ENCODE measurements at places on chromosomes 12 and 14.

- peak; percentile 42 for DNase-seq
Observed at GRCh38 chr12:10207136-10207535, 5.5 kb upstream of the GABARAPL1 start.

DNA sequence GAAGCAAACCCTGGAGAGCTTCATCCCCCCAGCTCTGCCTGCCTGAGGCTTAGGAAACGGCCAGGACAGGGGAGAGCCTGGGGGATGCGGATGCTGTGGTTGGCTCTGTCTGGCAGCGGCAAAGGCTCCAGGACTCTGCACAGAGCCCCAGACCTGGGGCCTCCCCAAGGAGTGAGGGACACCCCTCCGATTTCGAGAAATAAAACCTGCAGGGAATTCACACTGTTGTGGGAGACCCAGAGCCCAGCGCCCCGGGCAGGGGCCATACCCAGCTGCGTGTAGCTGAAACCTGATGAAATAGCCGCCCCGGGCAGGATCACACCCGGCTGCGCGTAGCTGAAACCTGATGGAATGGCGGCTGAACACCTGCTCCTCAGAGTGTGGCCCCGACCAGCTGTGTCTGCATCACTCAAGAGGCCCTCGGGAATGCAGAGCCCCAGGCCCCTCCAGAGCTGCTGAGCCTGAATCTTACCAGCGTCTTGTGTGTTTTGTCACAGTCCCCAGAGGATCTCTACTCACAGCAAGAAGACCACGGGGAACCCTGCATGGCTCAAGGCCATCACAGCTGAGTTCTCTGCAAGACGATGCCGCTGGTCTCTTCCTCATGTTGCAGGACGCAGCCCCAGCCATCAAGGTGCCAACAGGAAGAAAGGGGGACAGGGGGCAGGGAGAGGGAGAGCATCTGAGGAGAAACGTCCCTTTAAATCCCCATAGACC is 46.5 kb upstream of the GALNT9 start:
- no peak for DNase-seq

- DNase-seq, result no peak
Observed at GRCh38 chr14:33682760-33683159, 268.1 kb downstream of the EGLN3 start.

DNA sequence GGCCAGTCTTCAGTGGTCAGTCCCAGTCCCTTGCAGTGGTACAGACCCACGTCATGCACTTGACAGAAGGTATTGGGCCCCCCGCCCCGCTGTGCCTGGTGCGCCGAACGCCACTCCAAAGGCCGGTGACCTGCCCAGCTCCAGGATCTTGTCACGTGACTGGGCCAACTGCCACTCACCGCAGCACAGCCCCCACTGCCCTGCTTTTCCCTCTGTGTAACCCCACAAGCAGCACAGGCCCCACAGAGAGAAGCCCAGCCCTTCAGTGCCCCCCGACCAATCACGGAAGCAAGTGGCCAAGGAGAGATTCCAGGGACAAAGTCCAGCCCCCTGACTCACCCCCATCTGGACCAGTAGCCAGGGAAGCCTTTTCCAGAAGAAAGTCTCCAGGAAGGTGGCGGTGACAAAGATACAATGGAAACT is 498 bp downstream of the GPR132 start:
- DNase-seq, result peak; percentile 40

DNA sequence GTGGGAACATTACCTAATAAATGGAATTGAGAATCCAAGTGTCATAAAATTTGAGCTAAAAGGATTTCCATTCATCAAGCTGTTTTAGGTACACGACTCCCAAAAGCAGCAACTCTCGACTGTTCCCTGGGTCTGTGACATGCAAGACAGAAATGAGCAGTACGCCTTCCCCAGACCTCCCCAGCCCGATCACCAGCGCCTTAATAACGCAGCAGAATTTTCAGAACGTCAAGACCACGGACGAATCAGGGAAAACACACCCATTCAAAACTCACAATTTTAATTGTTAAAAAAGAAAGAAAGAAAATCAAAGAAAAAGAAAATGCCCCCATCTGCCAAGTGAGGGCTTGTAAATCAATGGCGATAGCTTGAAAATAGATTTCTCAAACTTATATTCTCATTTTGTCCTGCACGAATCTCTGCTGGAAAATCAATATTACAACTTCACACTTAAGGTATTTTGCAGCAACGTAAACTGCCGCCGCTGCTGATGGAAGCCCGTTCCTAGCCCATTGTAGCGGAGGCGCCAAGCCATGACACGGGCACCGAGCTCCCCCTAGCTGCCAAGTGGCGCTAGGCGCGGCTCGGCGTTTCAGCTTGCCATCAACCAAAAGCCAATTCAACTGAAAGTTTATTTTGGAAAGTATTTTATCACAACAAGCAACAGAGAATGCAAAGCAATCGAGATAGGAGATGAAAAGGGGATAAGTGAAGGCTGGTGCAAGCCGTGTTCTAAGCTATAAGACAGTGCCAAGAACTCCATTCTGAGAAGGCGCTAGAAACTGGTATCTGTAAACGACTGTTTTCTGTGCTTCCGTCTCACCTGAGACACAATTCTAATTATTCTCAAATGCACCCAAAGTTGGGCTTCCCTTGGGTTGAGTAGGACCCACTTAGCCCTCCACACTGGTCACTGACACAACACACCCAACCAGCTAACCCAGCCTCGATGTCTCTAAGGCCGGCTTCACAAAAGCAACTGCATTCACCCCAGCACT is 5.5 kb downstream of the BCL11B start:
- peak; percentile 69 for DNase-seq

DNA sequence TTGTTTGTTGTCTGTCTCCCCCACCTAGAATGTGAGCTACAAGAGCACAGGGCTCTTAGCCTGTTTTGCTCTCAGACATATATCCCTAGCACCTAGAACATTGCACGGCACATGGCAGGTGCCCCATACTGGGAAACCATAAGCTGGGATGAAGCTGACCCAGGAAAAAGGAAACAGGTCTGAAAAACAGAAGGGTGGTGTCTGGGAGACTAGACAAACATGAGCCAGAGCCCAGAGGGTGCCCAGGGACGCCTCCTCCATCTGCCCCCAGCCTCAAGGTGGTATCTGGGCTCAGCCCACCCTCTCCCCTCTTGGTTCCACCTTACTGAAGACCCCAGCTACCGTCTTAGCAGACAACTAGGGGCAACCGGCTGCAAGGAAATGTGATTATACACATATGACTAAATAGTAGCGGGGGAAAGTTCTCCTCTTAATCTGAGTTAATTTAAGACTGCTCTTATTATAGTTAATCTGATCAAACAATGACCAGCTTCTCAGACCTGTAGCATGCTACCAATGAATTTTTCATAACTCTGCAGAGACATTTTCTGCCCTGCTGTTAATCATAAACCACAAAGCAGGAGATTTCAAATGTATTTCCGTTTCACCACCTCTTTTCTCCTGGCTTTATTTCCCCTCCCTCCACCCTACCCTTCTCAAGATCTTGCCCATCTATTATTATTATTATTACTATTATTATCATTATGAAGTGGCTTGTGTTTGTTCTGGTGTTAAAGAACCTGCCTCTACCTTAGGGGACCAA is 31.9 kb downstream of the KSR2 start:
- no peak for DNase-seq

DNA sequence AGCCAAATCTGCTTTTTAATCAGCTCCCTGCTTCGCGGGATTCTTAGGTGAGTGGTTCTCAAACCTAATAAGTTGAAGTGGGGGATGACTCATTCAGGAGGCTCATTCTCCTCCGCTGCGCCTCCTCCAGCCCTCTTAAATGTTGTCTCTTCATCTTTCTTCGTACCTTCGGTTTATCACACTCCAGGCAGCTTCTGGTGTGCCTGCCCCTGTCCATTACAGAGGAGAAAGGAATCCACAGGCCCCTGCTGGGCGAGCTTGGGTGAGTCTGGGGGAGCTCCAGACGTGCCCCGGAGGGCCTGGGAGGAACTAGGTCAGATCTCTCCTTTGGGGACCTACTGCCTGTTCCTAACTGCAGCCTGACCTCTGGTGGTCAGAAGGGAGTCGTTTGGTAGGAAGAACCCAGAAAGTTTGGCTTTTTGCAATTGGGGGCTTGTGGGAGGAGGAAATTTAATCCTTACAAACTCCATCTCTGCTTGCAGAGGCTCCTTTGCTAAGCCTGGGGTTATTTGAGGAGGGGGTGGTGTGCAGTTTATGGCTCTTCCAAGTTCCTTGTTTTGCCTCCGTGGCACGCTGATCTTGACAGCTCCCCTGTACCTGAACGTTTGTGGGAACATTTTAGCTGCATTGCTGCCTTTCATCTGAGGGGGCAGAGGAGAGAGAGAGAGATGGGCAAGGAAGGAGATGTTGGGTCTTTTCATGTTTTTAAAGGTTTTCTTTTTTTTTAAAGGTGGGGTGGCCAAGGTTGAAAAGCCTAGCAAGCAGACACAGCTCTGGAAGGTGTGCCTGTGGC is 84.1 kb upstream of the GNG2 start:
- DNase-seq, result peak; percentile 41

DNA sequence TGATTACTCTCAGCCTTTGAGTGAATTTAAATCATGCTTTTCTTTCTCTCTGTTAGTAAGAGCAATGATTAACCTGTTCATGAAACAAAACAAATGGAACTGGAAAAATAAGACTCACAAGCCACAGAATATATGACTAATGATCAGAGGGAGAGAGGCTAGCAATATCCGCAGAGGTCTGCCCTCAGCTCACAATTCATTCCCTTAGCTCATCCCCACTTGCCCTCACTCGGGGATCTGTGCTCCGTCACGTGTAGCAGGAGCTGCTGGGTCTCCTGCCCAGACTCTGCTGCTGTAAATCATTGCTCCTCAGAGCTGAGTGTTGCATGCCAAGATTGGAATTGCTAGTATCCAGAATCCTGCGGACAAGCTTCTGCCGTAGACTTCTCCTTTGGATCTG is 53.1 kb upstream of the GNG2 start:
- DNase-seq, result no peak

DNA sequence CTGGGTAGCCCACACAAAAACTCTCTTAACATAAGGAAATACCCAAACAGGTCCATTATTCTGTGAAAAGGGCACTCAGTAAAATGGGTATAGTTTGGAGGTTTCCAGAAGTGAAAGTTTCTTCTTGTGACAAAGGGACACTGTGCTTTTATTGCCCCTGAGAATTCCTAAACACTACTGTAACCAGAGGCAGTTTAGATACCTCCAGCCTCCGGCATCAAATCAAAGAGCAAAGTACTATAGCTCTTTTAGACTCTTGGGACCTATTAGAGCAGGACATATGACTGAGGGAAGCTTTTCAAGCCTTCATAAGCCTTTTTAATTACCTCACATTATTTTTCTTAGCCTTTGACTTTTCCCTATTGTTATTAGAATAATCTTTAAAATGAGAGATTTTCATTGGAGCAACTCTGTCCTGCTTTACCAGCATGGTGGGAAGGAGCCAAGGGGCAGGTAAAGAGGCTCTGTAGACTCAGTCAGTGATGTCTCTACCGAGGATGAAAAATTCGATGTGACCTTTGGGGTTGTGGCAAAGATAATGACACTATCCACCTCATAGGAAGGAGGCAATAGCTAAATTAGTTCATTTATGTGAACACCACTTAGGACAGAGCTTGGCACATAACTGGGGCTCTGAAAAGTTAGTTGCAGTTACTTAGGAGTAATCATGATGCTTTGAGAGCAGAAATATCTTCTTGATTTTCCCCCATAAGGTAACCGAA is 85.1 kb downstream of the IFNG start:
- DNase-seq, result no peak

DNA sequence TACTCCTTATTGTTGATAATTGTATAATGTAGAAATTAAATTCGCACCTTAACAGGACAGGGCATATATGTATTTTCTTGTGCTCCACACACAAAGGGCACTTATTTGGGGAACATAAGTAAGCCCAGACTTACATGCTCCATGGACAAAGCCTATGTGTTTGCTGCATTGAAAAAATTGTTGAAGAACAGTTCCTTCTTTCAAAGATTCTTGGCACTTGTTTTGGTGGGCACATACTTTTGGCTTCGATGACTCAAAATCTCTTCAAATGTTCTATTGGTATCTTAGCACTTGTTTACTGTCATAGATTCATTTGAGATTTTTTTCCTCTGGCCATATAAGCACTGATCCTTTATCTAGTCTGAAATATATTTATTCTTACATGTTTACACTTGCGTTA is 1.4 kb upstream of the MAP4K5 start:
- DNase-seq, result no peak

GRCh38 chr12:51961834-51962233 is 10.3 kb downstream of the ACVR1B start:
- no peak for DNase-seq

DNA sequence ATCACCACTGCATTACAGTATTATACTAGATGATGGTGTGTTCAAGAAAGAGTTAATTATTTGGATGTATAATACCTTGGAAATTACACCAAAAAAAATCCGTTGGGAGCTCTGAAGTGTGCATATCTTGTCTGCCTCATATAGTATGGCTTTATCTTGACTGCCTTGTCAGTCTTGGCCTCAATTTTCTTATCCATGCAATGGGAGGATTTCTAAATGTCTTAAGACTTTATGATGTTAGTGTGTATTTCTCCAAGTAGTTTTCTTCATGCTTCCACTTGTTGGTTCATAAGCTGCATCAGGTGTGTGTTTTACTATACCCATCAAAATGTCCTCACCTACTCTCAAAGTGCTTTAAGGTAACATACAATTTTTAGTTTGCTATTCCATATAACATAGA is 84.6 kb downstream of the FGD4 start:
- DNase-seq, result no peak

- no peak for DNase-seq
Observed at GRCh38 chr12:49615725-49616124, 7.6 kb upstream of the PRPF40B start.

DNA sequence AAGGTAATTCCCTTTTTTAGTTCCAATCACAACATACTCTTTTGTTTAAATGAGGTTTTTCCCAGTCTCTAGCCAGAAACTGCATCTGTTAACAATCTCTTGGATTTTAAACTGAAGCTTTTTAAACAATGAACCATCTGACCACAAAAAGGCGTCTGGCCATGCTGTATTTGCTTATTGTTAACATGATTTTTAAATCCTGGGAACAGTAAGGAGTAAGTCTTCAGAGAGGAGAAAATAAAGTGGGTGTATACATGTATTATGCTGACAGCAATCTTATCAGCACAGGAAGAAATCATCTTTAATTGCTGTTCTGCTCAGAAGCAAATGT is 106.2 kb downstream of the DAAM1 start:
- no peak for DNase-seq

- DNase-seq, result no peak
Observed at GRCh38 chr12:93758801-93759373, 81.7 kb downstream of the CRADD start.

DNA sequence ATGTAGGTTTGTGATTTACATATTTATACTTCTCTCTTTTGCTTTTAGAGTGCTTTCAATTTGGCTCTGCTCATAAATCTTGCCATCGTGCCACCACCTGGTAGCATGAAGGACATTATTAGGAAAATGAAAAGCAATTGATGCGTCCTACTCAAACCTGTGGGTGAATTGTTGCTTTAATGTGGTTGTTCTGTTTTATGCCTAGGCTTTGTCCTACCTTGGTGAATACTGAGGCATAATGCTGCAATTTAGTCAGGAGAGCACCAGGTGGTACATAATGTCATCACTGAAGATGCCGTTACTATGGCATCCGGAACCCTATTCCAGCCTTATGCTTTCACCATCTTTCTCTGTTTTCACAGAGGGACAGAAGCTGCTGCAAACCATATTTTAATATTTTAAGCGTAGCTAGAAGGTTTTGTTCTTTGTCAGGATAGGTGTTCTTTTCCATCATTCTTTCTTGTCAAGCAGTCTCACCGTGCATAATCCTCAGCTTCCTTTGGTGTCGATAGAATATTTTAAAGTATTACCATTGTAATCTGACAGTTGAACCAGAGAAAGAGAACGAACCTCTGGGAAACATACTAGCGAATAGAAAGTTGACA is 68.5 kb upstream of the PKP2 start:
- DNase-seq, result no peak

- peak; percentile 58 for DNase-seq
Observed at GRCh38 chr12:55729819-55730818, 1.3 kb upstream of the CD63 start.

- DNase-seq, result no peak
Observed at GRCh38 chr12:21939435-21939834, 1.8 kb downstream of the ABCC9 start.

Data from kidney capillary endothelial cell (primary cell).